ENCODE measurements at places on chromosomes 1 and 21.

DNA sequence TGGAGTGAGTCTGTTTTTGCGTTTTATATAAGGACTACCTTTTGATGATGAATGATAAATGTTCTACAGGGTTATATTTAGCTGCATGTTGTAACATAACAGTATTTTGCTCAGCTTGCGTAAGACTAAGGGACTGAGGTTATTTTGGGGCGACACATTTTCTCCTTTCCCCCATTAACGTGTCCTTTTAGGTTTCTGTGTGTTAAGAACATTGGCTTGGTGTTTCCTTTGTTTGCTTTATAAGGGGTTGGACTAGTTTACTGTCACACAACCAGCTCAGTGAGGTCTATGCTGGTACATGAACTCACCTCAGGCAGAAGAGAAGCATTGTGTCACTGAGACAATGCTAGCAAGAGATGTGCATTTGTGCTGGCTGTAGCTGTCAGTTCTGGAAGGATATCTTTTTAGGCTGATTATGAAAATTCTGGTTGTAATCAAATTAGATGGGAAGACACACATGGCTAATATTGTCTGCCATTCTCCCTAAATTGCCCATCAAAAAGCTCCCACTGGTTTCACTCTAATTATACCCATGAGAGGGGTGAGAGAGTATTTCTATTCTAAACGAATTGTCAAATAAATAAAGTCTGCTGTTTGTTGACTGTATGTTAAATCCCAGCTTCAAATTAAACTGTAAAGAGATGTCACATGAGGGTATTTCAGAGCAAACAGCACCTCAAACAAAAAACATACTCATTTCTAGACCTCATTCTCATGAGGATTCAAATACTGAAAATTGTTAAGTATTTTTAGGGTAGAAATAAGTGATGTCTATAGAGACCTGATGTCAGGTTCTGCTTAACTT, 62.6 kb downstream of the CDC14A start:
- DNase-seq, result no peak

- DNase-seq, result no peak
These were observed 24.6 kb upstream of the PLPPR4 start for GRCh38 chr1:99239690-99240089.

DNA sequence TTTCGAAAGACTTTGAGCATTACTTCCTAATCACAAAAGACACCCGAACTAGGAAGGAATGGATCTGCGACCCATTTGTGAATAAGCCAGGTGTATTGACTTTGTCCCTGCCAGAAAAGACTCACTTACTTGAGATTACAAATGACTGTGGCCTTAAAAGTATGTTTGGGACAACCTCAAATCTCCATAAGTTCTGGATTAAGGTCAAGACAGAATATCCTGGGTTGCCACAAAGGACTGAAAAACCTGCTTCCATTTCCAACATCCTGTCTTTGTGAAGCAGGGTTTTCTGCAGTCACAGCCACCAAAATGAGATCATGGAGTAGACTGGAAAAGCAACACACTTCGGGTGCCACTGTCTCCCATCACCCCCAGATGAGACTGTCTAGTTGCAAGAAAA, 537.4 kb upstream of the ZRANB2 start:
- DNase-seq, result no peak

- peak; percentile 29 for DNase-seq
These were observed 28.4 kb upstream of the NFIA start for GRCh38 chr1:61053712-61054600.

- no peak for DNase-seq
These were observed 40.1 kb upstream of the PLEKHO1 start for GRCh38 chr1:150109586-150109985.

GRCh38 chr1:212791261-212791675, 309 bp downstream of the NSL1 start:
- no peak for DNase-seq

DNA sequence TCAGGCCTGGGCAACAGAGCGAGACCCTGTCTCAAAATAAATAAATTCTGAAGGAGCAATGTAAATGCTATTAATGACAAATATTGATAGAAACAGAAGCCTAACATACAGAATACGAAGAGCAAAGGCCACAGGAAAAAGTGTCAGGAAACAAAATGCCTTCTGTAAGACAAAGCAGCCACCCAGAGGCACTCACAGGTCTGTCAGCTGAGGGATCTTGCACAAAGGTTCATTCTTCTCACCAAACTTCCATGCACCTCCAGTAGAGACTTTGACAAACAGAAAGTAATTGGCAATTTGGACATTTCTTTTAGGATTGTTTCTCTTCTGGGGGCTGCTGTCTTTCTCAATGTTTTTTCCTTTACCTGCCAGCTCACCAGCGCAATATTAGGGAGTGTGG, 1.2 kb upstream of the ALDH9A1 start:
- DNase-seq, result no peak

DNA sequence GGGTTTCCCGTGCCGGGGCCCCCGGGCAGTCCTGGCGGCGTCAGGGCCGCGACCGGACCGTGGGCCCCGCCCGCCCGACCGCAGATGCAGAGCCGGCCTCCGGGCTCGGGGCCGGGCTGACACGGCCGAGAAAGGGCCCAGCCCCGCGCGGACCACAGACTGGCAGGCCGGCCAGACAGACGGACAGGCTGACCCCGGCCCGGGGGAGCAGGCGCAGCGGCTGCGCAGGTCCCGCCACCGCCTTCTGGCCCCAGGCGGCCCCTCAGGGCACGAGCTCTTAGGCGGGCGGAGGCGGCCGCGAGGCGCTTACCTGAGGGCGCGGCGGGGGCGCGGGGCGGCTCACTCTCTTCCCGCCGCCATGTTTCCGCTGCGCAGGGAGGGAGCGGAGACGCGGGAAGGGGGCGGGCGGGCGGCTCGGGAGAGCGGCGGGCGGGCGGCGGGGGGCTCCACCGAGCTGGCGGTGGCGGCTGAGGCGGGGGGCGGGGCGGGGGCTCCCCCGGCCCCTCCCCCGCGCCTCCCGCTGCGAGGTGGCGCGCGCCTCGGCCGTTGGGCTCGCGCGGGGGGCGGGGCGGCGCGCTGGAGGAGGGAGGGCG, at the start of gene SCMH1:
Gene SCMH1, minus strand, starts transcription at position 558 of the 593 bp plus-strand sequence. CDS start 56,173 bp downstream, outside the sequence.
- peak; percentile 70 for DNase-seq

DNA sequence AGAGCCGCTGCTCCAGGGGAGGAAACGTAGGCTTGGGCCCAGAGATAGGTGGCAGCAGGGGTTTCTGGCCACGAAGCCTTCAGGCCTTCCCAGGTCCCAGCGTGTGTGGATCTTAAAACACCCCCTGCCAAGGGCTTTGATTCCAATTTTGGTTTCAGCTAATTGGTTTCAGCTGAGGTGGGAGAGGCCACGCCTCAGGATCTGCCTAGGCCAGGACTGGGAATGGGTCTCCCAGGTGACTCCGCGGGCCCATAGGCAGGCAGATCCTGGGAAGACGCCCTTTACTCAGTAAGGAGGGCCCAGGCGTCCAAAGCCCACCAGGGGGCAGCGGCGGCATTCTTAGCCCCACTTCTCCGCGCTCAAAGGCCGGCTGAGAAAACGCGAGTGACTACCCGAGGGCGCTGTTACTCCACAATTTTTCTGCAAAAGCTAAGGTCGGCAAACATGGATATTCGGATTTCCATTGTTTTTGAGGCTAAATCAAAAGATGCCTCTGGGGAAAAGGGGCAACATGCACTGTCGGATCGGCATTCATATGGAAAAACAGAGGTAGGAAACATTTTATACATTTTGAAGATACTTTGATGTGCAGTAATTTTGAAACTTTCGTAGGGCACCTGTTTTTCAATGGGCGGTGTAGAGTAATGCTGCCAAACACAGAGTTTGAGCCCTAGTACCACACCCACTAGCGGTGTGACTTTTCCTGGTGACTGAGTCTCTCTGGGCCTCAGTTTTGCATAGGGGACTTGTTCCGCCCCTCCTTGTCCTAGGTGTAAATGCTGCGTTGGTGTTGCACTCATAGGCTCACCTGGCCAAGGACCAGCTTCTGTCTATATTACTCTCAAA, 31.8 kb upstream of the BCL10 start:
- peak; percentile 81 for DNase-seq

- no peak for DNase-seq
These were observed 53.1 kb upstream of the ZNF648 start for GRCh38 chr1:182114627-182115023.

DNA sequence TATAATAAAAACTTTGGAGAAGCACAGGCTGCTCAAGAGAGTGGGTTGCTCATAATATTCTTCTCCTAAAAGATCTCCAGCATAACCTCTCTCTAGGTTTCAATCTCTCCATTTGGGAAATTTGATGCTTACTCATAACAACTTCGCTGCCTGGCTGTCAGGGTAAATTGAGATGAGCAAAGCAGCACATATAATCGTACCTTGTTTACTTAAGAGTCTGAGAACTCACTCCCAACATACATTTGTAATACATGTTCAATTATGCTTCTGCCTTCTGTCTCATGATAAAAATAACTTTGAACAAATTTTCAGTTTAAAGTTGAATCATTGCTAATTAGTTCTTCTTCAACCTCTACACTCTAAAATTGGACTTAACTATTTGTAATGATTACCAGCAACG, 68.9 kb downstream of the DUSP10 start:
- DNase-seq, result no peak

DNA sequence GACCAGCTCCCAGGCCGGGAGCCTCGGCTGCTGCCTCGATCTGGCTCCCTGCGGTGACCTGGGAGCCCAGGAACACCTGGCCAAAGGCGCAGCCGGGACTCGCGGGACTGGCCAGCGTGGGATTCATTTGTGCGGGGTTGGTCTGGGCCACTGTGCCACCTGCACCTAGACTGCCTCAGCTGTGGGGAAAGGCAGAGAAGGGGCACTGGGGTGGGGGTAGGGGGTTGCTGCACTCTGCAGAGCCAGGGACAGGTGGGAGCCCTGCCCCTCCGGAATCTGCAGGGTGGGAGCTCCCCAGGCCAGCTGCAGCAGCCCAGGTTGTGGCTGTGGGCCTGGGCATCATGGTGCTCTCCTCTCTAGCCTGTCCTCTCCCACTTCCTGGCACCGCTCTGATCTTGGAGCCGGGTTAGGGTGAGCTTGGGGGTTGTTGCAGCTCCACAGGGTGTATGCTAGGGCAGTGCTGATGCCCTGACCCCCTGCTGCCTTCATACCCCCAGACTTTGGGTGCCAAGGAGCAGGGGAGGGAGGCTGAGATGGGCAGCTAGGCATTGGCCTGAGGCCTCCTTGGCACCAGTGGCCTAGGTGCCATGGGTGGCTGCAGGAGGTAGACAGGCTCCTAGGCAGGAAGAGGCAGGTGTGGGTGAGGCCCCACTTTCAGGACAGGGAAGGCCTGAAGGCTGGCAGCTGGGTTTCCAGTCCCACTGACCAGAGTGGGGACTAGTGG, 57.5 kb upstream of the ETV3 start:
- DNase-seq, result no peak

DNA sequence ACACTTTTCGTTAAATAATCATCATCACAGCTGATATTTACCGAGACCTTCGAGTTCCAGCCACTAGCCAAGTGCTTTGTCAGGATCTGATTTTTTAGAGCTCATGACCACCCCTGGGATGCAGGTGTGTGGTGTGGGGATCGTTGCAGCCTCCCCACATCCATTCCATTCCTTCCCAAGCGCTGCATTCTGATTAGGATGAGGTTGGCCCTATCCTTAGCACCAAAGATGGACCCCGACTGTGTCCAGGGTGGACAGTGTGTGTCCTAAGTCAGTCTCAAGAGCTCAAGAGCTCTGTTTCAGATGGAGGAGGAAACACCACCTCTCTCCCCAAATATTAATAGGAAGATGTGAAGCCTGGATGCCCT, 74.1 kb downstream of the PSMG1 start:
- DNase-seq, result no peak

GRCh38 chr1:54409156-54410142, 3.3 kb upstream of the SSBP3 start:
- DNase-seq, result peak; percentile 57

- no peak for DNase-seq
These were observed 48.3 kb downstream of the PGBD5 start for GRCh38 chr1:230377851-230378250.

DNA sequence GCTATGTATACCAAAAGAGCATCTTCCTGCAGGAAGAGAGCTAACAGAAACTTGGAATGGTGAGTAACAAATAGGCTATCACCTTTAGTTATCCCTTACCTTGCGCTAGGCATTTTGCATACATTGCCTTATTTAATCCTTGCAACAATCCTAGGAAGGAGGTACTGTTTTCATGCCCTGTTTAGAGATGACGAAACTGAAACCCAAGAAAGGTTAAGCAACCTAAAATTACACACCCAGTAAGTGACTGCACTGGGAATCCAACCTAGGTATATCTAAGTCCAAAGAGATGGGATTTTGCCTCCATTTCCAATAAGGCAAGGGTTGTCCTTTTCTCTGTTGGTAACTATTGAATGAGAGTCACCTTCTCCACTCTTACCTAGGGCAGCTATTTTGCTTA, 144.5 kb downstream of the TM2D1 start:
- DNase-seq, result no peak

- DNase-seq, result no peak
These were observed 2.7 kb downstream of the KIAA0319L start for GRCh38 chr1:35554266-35555211.

DNA sequence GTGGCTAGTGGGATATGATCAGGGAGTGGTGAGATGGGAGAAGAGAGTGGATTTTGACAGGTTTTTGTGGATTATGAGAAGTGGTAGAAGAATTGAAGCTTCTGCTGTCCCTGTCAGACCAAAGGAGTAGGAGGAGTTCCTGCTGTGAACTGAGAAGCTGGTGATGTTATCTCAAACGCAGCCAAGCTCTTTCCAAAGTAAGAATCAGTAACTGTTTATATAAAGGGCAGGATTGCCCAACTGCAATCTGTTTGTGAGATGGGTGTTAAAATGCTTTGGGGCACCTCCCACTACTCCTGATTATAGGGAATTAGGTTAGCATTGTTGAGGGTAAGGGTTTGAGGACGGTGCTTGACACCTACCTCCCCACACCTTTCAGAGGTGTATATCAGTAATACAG, 60.5 kb upstream of the USP25 start:
- DNase-seq, result no peak

GRCh38 chr1:224407571-224408293, 26.9 kb downstream of the WDR26 start:
- DNase-seq, result no peak

DNA sequence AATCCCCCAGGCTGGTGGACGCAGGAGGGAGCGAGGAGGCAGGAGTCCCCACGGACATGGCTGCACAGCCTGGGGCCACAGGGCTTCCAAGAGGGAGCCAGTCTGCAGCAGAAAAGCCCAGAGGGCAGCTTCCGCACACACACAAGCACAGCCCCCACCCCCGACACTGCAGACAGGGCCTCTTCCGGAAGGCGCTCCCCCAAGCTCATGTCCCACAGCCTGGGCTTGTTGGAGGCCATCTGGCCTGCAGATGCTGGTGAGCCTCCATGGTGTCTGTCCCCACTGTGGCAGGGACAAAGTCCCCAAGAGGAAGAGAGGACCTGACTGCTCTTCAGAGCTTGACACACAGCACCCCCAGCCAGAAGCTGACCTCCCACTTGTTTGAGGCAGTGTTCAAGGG, 13.4 kb upstream of the KIAA1614 start:
- DNase-seq, result no peak

DNA sequence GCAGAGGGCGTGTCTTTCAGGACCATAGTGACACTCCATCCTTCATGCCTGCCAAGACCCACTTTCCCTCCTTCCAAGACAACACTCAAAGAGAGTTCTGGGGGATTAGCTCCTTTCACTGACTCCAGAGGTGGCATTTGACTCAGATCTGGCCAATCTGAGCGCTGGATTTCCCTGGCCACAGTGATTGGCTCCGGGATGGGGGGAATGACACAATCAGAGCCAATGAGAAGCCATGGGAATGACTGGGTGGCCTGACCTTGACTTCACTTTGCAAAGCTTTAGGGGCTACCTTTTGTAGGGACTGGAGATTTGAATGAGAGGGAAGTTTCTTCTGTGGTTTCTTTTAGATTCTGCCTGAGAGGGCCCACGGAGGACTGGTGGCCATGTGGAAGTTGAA, 26.9 kb upstream of the WNT4 start:
- no peak for DNase-seq

- no peak for DNase-seq
These were observed 63.0 kb upstream of the ATP5PO start for GRCh38 chr21:33978585-33978984.

Data from NAMALWA (cell line).